ENCODE measurements at places on chromosomes 12 and 14.
A peak's percentile ranks its signal among the peaks of the same experiment; 100 is the strongest.

DNA sequence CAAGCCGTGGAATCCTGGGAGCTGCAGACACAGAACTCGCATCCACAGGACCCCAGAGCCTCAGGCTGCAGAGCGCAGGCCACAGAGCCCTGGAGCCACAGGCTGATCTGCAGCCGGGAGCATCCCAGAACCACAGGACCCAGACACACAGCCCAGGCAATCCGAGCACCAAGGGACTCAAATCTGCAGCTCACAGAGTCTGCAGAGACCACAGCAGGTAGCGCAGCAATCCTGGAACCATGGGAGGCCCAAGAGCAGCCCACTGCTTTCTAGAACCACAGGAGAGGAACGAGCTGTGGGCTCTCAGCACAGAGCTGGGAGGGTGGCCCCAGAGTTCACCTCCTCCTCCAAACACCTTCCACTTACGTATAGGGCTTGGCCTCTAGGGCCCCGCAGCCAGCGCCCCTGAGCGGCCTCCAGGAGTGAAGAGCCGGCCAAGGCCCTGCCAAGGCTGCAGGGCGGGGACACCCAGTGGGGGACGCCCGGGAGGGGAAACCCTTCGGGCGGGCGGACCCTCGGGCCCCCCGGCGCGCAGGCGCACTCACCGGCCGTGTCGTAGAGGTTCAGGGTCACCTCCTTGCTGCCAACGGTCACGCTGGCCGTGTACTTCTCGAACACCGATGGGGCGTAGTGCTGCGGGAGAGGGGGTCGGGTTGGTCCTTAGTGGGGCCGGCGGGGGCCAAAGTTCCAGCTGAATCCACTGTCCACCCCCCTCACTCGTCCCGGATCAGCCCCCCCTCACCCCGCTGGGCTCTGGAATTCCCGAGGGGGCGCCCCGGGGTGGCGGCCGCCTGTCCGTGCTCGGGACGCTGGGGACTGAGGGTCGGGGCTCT, 665 bp downstream of the RHOF start:
- DNase-seq, result no peak

DNA sequence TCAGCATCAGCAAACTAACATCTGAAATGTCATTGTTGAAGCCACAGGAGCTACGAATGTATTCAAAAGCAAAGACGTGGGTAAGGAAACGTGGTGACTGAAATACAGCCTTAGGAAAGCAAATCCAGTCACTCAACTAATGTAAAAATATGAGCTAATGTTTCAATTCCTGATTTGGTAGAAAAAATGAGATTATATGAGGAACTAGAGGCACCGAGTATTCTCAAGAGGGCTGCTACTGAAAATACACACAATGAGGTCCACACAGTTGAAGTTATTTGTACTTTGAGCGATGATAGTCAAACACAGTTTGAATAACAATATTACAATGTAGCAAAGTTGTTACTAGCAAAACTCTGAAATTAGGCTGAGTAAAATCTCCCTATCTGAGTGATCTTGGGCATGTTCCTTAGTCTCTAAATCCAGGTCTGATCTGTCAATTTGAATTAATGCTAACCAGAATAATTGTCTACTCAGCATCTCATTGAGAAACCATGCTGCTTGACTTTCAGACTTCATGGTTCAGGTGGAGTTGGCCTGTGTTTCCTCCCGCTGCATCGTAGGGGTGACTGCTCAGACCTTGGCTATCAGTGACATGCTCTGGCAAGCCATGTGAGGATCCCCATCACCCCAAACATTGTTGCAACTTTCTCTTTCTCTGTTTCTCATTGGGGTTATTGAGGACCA, 467.1 kb upstream of the SOX5 start:
- no peak for DNase-seq

- DNase-seq, result peak; percentile 5
These were observed 76.3 kb upstream of the FUT8 start for GRCh38 chr14:65336191-65336591.

DNA sequence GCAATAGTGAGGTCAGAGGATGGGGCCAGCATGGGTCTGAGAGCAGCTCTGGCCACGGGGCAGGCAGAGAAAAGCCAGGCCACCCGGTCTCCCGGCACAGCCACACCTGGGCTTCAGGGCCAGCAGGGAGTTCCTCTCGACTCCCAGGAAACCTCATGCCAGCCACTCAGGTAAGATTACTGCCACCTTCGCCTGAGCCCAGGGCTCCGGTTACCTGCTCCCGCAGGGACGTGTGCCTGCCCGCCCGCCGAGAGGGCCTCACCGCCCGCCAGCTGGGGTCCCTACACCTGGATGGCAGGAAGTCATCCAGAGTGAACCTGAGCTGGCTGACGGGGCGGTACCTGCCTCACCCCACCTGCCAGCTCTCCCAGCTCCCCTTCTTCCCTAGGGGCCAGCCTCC, 7.3 kb downstream of the JAG2 start:
- no peak for DNase-seq

DNA sequence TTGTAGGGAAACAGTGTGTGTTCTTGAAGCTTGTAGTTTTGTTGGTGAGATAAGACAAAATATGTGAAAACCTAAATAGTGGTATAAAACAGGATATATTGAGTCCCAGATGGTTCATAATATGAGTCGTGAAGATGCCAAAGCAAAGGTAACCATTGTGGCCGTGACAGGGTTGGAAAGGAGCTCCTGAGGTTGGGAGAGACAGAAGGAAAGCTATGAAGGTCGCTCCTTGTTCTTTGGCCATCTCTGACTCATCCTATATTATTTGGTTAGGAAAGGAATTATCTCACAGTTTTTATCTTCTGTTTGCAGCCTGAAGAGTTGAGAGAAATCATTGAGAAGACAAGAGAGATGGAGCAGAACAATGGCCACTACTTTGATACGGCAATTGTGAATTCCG, 27.1 kb downstream of the ATP6V1D start:
- no peak for DNase-seq

- DNase-seq, result no peak
These were observed 160.1 kb downstream of the TMX1 start for GRCh38 chr14:51400139-51400538.

DNA sequence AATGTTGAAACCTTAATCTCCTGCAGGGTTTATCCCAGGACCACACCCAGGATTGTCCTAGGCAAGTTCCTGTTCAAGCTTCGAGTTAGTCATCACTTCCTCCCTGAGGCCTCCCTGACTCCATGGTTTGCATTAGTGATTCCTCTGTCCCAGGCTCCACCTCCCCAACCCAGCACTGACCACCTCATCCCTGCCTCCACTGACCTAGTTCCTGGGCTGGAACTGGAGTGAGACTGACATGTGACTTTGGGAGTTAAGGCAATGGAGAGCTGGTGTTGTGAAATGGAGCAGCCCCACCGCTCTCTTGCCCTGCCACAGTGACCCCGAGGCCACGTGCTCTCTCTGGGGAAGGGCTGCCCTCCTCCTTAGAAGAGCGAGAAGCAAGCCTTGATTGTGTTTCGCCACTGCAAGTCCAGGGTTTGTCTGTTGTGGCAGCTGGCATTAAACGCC, 15.8 kb upstream of the DTX1 start:
- DNase-seq, result no peak

- DNase-seq, result peak; percentile 90
These were observed at the start of gene SLC38A1 for GRCh38 chr12:46268583-46269428. SLC38A1 (minus strand) TSS chr12:46269043; CDS start chr12:46239800, 29,243 bp downstream.

DNA sequence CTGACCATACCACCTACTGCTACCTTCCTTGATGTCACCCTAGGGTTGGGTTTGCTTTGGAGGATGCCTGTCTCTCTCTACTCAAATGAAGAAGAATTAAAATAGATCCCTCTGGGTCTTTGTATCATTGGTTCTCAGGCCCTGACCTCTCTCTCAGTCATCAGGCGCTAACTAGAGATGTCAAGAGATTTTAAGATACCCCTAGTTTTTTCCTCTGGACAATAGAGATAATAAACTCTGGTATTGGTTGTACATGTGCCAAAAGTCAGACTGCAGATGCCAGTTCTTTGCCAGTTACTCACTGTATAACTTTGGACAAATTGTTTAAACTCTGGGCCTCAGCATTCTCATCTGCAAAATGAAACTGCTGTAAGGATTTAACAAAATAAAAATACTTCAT, 31.5 kb downstream of the ITPR2 start:
- no peak for DNase-seq

GRCh38 chr12:107929436-107929835, 154.9 kb downstream of the ASCL4 start:
- peak; percentile 28 for DNase-seq

DNA sequence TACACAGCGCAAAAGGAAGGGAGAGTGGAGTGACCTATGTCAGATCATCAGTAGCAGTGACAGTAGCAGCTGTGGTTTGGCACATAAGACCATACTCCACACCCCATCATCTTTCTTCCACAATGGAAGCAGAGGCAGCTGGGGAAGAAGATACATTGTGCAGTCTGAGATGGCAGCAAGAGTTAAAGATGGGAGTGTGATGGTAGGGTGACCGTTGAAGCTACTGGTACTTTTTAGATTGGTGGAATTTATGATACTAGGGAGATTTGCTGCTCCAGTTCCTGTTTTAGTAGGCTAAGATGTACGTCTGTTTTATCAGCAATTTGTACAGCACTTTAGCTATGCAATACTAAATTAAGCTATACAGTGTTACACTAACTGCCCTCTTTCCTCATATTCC, 291.0 kb downstream of the FUT8 start:
- no peak for DNase-seq

DNA sequence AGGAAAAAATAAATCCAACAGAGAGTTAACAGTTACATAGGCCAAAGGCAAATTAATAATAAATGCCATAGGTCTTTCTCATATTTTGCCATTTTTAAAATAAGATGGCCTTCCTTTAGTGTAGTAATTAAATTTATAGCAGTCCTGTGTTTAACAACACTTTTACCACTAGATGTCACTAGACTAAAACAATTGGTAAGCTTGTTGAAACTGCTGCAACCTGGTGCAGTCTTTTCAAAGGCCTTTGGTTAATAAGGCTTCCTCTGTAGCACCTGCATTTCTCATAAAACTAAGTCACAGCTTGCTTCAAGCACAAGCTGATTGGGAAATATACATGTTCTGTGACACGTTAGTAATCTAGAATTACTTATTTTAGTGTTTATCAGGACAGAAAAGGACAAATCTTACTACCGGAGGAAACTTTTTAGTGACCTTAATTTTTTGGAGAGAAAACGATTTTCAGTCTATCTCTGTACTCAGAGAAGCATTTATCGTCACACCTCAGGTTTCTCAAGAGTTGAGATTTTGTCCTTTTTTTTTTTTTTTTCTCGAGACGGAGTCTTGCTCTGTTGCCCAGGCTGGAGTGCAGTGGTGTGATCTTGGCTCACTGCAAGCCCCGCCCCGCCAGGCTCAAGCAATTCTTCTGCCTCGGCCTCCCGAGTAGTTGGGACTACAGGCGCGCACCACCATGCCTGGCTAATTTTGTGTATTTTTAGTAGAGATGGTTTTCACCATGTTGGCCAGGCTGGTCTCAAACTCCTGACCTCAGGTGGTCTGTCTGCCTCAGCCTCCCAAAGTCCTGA, 20.0 kb downstream of the BORCS5 start:
- peak; percentile 87 for DNase-seq
